Breast epithelium (tissue), 4 donors: ENCODE measurements at places on chromosomes 3 and 15. TPM values are rescaled to one million over a fixed set of nuclear protein-coding genes. Genes with fewer than 3 reads are reported as not detected.

The CHRM5 gene
- total RNA-seq: not detected

DNA sequence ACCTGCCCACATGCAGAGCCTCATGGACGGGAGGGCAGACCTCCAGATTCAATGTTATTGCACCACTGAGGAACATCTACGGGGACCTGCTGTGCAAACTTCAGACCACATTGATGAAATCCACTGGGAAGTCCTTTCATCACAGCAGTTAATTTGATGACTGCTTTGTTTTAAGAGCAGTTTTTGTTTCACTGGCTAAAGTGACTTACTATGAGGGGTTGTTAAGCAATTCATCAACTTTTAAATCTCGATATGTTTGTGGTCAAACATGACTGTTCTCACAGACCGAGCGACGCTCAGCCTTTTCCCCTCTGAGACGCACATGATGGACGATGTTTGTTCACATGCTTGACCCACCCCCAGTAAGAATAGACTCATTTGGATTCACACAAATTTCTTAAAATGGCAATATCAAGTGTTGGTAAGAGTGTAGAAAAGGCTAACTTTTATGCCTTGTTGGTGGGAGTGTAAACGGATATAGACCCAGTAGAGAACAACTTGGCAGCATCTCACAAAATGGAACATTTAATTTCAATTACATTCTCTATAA is 35.9 kb upstream of the IREB2 start:
- no peak overlapping the region for H3K27ac ChIP-seq
- H3K27me3 ChIP-seq: no peaks in the 10 kb centered on the region
- H3K4me3 ChIP-seq: no peak overlapping the region

DNA sequence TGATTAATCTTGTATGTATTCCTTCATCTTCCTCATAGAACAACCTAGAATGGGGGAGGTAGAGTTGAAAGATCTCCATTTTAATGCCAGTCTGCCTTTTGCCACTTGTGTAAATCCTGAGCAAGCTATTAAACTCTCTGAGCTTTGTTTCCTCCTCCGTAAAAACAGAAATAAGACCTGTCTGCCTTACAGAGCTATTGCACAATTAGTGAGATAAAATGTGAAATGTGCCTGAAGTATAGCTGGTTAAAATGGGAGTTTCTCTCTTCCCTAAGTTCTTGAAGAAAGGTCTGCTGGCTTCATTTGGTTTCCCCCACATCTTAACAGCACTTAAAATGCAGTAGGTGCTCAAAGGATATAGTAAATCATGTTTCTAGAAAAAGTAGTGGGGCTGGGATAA is 19.0 kb downstream of the ALDH1A2 start:
- no peak for DNase-seq
- no peaks in the 10 kb centered on the region for H3K36me3 ChIP-seq
- no peaks in the 10 kb centered on the region for H3K4me1 ChIP-seq
- no peaks in the 10 kb centered on the region for H3K27me3 ChIP-seq
- H3K4me3 ChIP-seq: no peak overlapping the region

DNA sequence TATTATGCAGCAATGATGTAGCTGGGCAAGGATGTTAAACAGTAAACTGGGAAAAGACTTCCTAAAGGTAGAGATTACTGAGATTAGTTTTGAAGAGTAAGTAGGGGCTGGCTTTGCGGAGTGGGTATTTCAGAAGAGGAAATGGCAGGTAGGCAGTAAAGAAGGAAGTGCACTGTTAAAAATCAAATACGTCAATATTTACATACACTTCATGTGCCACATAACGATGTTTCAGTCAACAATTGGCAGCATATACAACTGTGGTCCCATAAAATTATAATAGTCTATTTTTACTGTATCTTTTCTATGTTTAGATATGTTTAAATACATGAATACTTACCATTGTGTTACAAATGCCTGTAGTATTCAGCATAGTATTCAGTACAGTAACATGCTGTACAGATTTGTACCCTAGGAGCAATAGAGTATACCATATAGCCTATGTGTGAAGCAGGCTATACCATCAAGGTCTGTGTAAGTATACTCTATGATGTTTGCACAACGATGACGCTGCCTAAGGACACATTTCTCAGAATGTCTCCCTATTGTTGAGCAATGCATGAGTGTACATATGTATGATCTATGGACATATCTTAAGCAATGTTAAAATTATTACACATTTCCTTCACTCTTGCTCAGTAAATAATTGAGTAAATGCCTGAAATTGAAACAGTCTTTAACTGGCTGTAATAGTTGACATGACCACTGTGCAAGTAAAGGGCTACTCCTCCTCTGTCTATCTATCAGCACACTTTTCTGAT is 196.7 kb downstream of the ISL2 start:
- no peaks in the 10 kb centered on the region for H3K27me3 ChIP-seq
- no peaks in the 10 kb centered on the region for H3K36me3 ChIP-seq
- DNase-seq: no peak
